Epithelial cell of proximal tubule (primary cell): ENCODE measurements at places on chromosomes 1 and 21. TPM values are rescaled to one million over a fixed set of nuclear protein-coding genes. Genes with fewer than 3 reads are reported as not detected.

The NECAP2 gene
- total RNA-seq, result 118 and 131 TPM in 2 replicates

GRCh38 chr1:166089804-166090203, 77.0 kb downstream of the FAM78B start:
- DNase-seq, result no peak

The OLFML2B gene
- 1.7 and 9.0 TPM in 2 replicates for total RNA-seq

The HP1BP3 gene
- total RNA-seq, result 120 and 142 TPM in 2 replicates

- DNase-seq, result no peak
Measured at GRCh38 chr1:30881319-30882181, 27.0 kb downstream of the SDC3 start.

The CAMK2N1 gene
- total RNA-seq, result 18.2 and 19.7 TPM in 2 replicates

The RAP1GAP gene
- total RNA-seq, result 0.94 and 2.4 TPM in 2 replicates

DNA sequence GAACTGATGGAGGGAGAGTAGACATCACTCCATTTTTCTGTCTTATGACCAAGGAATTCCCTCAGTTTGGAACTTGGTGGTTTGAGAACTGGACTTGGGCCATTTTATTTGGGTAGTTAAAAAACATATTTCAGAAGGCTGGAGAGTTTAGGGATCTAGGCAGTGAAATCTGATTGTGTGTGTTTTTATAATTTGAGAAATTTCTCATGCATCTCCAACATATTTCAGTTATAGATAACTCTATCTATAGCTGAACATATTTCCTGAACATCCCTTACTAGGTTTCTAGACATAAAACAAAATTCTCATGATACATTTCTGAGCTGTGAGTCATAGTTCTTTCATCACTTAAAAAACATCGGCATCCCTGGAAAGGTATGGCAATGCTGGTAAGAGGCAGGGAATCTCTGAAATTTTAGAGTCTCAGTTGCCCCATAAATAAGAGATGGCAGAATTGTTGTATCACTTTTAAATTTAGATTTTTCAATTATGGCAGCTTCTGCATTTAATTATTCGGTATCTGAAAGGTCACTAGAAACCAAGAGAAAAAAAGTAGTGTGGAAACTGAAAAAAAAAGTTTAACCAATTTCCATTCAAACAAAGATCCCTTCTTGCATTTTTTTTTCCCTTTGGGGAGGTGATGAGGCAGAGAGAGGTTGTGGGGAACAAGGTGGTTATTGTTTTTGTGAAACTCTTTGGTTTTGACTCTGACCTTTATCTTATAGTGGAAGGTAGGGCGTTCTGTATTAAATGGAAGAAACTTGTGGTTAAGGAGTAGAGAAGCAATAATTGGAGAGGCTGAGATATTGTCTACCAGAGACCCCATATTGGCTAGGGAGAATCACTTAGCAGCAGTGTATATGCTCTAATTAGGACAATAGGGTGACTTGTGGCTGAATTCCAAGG, 102.9 kb downstream of the FASLG start:
- DNase-seq, result no peak

The AGMAT gene
- total RNA-seq, result 3.2 and 3.8 TPM in 2 replicates

The SELP gene
- total RNA-seq, result not detected in 2 replicates

GRCh38 chr1:170321113-170321512, 175.4 kb downstream of the NTMT2 start:
- DNase-seq, result no peak

GRCh38 chr1:50873458-50874187, 86.4 kb downstream of the FAF1 start:
- DNase-seq, result peak; percentile 67

The NCMAP gene
- 0.80 and 2.2 TPM in 2 replicates for total RNA-seq

- DNase-seq, result no peak
Measured at GRCh38 chr1:164563721-164564360, 4.9 kb downstream of the PBX1 start.

GRCh38 chr1:168509875-168510791, 33.7 kb downstream of the XCL2 start:
- no peak for DNase-seq

DNA sequence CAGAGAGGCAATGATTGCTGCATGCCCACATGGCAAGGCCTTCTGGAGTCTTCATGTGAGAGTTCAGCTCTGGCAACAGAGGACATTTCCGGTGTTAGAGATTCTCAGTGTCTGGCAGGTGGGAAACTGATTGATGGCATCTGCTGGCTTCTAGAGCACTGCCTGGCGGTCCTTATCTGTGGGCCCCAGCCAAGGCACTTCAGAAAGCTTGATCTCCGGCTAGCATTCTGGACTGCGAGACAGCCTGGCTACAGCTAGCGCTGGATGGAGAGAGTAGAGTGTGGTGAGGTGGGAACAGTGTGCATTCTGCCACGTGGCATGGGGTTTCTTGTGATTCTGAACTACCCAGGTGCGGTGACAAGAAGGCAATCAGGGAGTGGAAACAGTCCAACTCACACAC, 9.4 kb downstream of the ZNF678 start:
- DNase-seq, result no peak

DNA sequence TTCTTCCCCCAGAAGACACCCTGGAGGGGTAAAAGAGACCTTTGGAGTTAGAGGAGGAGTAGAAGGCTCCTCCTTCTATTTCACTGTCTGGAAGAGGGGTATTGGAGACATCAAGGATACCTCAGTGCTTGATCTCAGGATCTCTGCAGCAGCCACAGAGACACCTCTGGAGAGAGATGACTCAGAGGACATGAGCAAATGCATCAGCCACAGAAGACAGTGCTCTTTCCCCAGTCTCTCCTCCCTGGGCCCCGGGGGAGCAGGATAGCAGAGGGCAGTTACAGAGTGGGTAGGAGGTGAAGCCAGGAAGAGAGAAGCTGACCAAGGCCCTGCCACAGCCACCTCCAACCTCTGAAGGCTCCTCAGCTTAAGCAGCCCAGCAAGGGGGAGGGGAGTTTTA, 15.3 kb upstream of the TEDDM1 start:
- DNase-seq, result no peak

DNA sequence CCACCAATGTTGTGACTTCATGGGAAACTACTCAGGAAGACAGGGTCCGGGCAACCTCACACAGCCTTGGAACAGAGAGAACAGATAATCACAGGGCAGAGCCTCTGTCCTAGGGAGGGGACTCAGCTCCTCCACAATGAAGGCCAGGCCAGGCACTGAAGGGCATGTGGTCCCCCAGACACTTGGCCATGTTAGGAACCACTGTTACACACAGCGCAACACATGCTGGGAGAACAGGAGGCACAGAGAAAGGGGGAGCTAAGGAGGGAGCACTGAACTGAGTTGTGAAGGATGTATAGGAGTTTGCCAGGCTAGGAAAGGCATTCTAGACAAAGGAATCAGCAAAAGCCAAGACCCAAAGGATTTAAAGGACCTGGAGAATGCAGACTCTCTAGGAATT, 127.6 kb downstream of the DMRTB1 start:
- no peak for DNase-seq

The TTC22 gene
- 1.9 and 4.3 TPM in 2 replicates for total RNA-seq

DNA sequence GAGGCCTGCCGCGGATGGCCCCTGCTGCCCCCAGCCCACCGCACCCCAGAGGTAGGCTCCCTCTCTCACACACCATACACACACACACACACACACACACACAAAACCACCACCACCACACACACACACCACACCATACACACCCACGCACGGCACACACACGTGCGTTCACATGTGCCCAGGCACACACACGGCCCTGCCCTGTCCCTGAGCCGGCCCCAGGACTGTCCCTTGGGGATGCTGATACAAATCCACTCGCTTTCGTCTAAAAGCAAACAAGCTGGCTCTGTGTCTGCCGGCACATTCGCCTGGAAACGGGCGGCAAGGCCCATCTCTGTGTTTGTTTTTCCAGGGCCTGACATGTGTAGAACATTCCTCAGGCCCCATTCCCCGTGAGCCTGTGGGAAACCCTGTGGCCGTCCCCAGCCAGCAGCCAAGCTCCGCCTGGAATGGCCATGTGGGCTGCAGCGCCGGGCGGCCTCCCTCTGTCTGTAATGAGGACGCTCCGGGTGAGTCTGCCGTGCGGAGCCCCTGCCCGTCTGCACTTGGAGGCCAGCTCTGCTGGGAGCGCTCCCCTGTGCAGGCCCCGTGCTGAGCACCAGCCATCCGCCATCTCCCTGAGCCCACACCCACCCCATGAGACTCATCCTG, 67.4 kb downstream of the DMRTB1 start:
- DNase-seq, result no peak

The OR2L2 gene
- not detected in 2 replicates for total RNA-seq

DNA sequence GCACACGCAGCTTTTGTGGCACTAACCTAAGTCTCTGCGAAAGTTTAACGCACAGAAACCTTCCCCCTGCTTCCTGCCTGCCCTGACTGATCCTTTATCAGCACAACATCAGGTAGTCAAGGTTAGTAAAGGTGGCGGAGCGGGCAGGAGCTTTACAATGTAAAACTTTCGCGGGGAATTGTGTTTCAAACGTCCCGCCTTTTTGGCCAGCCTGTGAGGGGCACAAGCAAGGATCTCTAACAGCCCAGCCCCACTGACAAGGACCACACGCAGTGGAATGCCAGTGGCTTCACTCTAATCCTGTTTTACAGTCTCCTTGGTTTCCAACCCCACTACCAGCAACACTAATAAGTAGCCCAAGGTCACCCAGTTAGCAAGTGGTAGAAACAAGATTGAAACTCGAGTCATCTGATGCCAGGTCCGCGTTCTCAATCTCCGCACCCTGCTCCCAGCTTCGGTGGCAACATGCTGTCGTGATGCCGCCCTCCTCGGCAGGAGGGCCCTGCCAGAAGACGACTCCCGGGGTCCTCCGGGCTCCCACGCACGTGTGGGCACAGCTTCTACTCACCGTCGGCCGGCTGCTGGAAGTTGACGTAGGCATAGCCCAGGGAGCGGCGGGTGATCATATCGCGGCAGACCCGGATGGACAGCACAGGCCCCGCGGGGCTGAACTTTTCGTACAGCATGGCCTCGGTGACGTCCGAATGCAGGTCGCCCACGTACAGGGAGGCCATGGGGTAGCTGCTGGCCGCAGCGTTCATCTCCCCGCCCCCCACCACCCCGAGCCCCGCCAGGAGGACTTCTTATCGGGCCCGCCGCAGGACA, 1.2 kb downstream of the PABPC4 start:
- DNase-seq, result no peak

DNA sequence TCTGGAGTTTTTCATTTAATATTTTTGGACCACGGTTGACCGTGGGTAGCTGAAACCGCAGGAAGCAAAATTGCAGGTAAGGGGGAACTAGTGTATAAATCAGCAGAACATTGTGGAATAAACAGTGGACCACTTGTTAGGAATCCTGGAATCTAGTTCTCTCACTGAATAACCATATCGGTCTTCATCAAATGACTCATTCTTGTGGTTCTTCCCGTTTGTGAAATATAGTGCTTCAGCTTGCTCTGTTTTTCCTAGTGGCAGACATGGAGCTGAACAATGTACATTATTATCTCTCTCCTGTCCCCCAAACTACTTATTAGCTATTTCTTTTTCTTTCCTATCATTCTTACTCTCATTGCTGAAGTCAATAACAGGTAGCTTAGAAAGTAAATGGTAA, 61.9 kb downstream of the HSPA13 start:
- DNase-seq, result no peak

DNA sequence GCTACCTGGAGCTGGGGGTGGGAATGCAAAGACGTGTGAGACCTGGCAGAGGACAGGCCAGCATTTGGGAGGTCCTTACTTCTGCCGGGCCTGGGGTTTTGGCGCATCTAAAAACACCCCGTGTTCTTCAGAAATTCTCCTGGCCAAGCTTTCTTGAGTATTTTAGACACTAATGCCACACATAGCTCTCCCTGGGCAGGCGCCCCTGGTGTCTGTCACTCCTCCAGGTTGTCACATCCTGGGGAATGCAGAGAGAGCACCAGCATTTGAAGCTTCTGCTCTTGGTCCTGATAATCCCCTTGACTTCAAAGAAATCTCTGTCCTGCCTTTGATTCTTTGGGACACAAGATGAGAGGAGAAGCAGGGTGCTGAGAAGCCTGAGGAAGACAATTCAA, 6.0 kb downstream of the CAPN9 start:
- no peak for DNase-seq

DNA sequence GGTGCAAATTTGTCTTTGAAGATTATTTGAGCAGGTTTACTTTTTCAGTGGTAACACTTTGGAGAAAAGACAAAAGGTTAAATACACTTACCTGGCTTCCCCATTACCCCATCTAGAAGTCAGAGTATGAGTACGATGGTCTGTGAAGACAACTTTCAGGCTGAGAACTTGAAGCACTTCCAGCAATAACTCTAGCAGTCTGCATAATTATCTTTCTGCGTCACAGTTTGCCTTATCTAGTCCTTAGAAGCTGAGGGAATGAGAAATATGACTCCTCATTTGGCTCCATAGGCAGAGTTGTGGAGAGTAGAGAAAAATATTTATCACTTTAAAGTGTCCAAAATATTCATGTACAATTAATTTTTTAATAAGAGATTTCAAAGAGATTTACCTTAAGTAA, 323.4 kb upstream of the CAMK1G start:
- DNase-seq, result no peak

GRCh38 chr21:16840538-16840937, 672.3 kb upstream of the CXADR start:
- DNase-seq, result no peak

- no peak for DNase-seq
Measured at GRCh38 chr1:24699628-24700027, 45.6 kb upstream of the CLIC4 start.

The RAB7B gene
- not detected in 2 replicates for total RNA-seq

GRCh38 chr1:147748676-147749350, 11.6 kb downstream of the GJA5 start:
- no peak for DNase-seq

DNA sequence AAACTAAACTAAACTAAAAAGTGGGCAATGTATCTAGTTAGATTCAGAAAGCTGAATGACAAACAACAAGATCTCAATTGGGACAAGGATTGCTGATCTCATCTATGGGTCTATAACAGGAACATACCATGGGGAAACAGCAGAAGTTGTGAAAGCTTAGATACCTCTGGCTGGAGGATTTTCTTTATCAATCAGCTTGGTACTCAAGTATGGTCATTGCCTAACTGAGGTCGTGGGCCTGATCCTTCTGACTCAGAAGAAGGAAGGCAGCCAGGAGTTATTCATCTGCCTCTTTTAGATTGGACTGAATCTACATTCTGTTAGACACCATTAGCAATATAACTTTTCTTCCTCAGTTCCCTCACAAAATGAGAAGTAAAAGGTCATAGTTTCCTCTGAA, 39.7 kb downstream of the DNTTIP2 start:
- DNase-seq, result peak; percentile 55

The HLX gene
- total RNA-seq, result 0.63 and 0.87 TPM in 2 replicates

The ZNF695 gene
- 4.7 and 7.7 TPM in 2 replicates for total RNA-seq

DNA sequence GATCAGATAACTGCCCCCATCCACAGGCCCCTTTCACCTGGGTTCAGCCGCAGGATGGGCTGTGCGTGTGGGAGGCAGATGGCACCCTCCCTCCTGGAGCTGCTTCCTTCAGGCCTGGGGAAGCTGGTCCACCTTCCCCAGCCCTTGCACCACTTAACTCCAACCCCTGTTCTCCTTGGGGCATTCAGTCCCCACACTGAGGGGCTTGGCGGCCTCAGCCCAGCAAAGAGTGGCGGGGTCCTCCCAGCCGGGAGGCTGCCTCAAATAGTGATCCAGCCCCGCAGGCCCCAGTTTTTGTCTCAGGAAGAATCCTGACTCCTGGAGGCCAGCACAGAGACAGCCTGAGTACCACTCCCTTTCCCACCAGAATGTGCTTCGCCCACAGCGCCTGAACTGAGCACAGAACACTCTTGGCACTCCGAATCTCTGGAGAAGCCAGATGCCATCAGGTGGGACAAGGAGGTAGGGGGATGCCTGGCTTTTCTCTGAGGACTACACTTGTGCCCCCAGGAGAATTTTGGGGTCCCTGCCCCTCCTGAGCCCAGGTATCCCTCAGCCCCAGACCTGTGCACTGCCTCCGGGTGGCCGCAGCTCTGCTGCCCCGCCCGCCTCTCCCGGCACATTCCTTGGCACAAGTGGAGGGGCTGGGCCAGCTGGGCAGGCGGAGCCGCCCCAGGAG, 936 bp downstream of the PAQR6 start:
- DNase-seq, result no peak

- DNase-seq, result no peak
Measured at GRCh38 chr1:172774561-172774960, 115.7 kb downstream of the FASLG start.
